ENCODE measurements at places on chromosomes 7 and 10.

DNA sequence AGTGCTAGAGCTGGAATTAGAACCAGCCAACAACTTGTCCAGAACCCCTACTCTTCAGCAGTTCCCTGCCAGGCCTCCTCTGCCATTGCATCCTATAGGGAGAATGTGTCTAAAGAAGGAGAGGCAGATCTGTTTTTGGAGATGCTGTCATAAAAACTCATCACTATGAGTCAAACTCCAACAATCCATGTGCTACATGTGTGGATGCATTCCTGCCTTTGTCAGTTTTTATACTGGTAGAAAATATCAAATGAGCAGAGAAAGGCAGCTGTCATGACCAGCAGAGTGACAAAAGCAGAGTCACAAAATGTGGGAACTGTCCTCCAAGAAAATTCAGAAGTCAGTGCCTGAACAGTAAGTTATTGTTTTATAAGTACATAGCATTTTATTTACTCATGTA, 93.0 kb downstream of the ABLIM1 start:
- no peak for DNase-seq

- no peak for DNase-seq
Measured at GRCh38 chr7:3495530-3495929, 194.5 kb downstream of the SDK1 start.

DNA sequence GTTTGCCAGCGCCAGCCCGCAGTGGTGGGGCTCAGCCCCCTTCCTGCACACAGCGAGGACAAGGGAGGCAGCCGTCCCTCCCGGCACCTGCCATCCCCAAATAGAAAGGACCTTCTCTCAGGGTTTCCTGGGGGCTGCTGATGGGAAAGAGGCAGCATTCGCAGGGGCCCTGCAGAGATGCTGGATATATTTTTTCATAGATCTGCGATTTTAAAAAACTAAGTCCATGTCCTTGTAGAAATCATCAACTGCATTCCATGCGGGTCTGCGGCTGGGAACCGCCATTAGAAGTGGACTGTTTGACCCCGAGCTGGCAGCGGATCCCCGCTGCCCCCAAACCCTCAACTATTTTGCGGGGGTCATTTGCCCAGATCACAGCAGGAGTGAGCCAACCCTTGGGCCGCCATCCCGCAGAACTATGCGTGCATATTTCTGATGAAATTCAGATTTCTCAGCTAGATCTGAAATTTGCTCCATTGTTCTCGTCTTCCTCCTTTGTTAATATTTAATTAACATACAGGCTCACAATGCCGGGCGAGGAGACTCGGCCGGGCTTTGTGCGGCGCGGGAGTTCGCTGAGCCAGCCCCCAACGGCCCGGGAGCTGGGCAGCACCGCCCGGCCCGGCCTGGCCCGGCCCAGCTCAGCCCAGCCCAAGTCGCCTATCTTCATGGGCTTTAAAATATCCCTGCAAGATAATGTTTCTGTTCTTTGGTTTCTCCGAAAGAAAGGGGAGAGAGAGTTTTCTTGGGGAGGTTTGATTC, 2.0 kb downstream of the EN2 start:
- no peak for DNase-seq

DNA sequence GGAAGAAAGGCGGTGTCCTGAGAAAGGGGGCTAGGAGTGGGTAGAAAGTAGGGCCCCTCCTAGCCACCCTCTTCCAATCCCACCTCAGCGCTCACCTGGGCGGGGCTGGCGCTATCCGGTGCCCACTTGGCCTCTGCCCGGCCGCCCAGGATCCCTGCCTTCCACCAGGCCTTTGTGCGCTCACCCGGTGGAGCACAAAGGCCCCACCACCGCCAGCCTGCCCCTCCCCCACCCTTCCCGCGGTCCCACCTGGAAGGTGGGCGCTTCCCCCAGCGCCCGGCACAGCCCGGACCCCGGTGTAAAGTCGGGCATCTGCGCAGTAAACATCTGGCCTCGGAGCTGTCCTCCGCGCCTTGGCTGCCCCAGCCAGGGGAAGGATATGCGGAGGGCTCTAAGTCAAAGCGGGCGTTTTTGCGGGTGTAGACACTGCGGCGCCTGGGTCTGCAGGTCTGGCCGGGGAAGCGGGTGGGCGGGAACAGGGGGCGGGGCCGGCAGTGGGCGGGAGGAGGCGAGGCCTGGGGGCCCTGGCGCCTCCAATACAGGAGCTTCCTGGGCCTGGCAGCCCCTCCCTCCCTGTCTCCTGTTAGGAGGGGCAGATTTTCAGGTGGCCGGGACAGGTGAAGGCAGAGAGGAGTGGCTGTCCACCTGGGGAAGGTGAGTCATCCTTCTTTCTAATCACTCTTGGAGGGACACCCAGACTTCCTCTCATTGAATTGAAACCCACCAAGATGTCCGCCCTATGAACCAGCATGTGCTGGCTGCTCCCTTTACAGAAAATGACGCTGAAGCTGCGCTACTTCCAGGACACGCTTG, 49.3 kb downstream of the PNLIPRP2 start:
- DNase-seq, result no peak

GRCh38 chr7:155464948-155465739, 7.2 kb downstream of the EN2 start:
- DNase-seq, result no peak

DNA sequence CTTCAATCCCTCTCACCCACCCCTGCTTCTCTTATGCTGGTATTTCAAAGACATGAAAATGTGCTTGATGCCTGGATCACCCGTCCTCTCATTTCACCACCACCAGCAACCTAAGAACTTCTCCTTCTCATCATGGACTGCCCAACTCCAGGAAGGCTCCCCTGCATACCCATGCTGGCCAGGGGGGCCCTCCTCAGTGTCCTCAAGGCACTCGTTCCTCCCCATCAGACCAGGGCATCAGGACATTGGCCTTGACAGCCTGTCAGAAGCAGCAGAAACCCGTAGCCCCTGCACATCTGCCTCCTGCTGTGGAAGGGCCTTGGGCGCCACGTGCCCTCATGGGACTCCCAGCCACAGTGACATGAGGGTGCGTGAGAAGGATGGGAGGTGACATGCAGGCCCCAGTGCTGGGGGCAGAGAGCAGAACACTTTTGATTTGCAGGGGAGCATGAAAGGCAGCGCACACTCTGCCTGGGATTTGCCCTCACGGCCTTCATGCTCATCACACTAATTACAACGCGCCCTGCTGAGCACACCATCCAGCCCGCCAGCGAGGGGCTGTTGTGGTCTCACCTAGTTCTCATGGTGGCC, 1.9 kb upstream of the HSPA12A start:
- no peak for DNase-seq

GRCh38 chr7:116780966-116781365, 81.4 kb upstream of the CAPZA2 start:
- DNase-seq, result no peak

DNA sequence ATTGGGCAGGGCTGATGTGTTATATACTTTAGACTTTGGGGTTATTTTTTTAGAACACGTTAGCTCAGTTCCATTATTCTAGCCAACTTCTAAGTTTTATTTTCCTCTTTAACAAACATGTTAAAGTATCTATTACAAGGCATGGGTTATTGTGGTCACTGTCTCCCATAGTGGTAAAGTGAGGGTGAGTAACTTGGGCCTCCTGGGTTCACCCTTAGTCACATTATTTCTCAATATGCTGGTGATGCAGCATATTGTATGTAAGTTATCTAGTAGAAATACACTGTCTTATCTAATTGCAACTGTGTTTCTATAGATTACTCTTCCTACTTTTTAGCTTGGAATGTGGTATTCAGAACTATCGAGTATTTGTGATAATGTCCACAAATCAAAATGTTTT, 65.9 kb downstream of the BBS9 start:
- DNase-seq, result no peak

- DNase-seq, result no peak
Measured at GRCh38 chr10:49571388-49571787, 32.5 kb upstream of the ERCC6 start.

DNA sequence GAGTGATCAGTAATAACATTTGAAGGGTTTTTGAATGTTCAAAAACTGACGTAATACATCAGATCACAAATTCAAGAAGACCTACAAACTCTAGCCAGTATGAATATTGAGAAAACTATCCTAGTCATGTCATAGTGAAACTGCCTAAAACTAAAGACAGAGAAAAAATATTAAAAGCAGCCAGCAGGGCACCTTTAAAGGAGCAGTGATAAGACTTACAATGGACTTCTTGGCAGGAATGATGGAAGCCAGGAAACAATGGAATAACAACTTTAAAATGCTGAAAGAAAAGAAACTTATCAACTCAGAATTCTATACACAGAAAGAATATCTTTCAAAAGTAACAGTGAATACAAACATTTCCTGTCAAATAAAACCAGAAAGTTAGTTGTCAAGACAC, 78.3 kb upstream of the CTBP2 start:
- DNase-seq, result no peak

GRCh38 chr7:142964502-142965246, 2.5 kb upstream of the KEL start:
- no peak for DNase-seq

- no peak for DNase-seq
Measured at GRCh38 chr7:2528481-2529095, 9.0 kb downstream of the LFNG start.

DNA sequence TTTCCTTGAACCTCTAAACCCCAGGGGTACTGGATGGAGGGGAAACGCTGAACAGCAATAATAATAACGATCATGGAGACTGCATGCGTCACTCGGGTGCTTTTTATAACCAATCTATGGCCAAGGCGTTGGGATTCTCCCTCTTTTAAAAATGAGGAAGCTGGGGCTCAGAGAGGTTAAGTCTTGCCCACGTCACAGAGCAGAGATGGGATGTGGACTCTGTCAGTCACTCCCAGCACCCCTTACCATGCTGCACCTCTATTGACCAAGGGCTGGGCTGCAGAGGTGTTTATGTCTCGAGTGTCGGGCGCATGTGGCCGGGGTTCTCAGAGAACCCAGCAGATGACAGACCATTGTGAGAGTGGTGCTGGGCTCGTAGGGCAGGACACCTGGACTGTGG, 129.9 kb downstream of the CDH23 start:
- no peak for DNase-seq

GRCh38 chr7:143436325-143436946, 6.8 kb upstream of the TAS2R60 start:
- DNase-seq, result no peak

DNA sequence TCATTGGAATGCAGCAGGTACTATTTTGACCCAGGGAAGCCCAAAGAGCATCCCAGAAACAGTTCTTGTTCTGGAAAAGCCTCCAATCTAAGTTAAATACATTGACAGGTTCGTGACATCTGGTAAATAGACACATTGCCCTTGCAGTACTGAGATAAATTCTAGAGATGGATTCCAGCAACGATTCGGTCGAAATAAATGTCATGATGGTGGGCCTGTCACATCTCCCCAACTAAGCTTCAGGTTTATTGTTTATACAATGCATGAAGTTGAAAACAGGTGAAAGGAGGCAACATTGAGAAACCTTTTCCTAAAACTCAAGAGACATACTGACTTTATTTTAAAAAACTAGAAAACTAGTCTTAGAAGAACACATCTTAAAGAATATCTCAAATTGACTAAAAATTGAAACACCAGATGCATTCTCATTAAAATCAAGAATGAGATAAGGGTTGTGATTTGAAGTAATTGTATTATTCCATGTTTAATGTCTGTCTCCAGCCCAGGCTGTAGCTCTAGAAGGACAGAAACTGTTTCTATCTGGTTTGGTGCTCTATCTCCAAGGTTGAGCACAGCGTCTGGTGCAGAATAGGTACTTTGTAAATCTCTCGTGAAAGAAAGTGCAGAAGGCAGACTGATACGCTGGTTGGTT, 114.0 kb downstream of the CABCOCO1 start:
- DNase-seq, result no peak

- DNase-seq, result peak; percentile 60
Measured at GRCh38 chr7:3453398-3453797, 152.3 kb downstream of the SDK1 start.

- peak; percentile 50 for DNase-seq
Measured at GRCh38 chr10:31099664-31100063, 68.0 kb upstream of the ZNF438 start.

DNA sequence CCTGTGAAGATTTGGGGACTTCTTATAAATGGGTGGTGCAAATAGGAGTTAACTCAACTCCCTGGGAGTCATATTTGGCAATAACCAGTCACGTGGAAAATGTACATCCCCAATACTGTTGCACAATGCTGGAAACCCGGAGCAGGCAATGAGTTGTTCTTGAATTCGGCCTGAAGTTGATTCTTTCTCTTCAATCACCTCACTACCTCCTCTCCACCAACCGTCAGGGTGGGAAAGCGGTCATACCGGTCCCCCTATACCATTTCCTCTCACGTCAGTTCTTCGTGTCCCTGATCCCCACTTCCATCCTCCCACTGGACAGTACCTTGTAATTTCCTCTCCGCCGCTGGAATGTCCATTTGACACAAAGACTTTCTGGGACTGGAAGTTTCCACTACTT, 2.8 kb downstream of the GIMAP5 start:
- DNase-seq, result no peak

DNA sequence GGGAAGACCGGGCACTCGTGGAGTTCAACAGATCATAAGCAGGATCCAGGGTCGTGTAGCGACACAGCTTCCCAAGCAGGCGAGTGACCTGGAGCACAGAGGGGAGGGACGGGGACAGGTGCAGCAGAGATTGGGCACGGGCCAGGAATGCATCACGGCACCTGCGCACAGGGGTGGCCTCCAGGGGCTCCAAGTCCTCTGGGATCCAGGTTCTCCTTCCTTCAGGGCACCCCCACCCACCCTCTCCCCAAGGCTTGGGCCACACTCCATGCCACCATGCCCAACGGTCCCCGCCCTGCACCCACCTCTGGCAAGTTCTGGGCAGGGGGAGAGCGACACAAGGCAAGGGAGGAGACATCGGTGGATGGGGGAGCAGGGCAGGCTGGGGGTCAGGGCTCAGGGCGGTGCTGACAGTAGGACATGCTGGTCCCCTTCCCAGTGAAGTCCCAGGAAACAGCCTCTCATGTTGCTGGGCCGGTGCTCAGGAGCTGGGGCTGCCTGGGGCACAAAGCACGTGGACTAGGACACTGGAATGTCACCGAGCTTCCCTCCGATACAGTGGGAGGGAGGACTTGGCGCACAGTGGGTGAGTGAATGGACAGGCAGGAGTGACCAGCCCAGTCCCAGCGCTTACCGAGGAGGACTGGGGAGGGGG, 597.3 kb downstream of the PTPRN2 start:
- DNase-seq, result no peak

- DNase-seq, result no peak
Measured at GRCh38 chr10:92850185-92850584, 1.9 kb downstream of the EXOC6 start.

GRCh38 chr10:13960603-13961002, 370.1 kb downstream of the FRMD4A start:
- DNase-seq, result no peak

GRCh38 chr10:100537475-100537874, 1.7 kb downstream of the HIF1AN start:
- DNase-seq, result no peak

GRCh38 chr7:27191161-27191731, 6.2 kb upstream of the HOXA11 start:
- DNase-seq, result no peak

- no peak for DNase-seq
Measured at GRCh38 chr7:104998040-104998752, 15.8 kb upstream of the KMT2E start.

- DNase-seq, result no peak
Measured at GRCh38 chr10:125076891-125077541, 83.3 kb downstream of the CTBP2 start.

- DNase-seq, result no peak
Measured at GRCh38 chr7:38438970-38439369, 165.5 kb upstream of the TARP start.
